Lung (tissue), 17 donors: ENCODE measurements at places on chromosomes 13 and 19. TPM values are rescaled to one million over a fixed set of nuclear protein-coding genes. Genes with fewer than 3 reads are reported as not detected.

DNA sequence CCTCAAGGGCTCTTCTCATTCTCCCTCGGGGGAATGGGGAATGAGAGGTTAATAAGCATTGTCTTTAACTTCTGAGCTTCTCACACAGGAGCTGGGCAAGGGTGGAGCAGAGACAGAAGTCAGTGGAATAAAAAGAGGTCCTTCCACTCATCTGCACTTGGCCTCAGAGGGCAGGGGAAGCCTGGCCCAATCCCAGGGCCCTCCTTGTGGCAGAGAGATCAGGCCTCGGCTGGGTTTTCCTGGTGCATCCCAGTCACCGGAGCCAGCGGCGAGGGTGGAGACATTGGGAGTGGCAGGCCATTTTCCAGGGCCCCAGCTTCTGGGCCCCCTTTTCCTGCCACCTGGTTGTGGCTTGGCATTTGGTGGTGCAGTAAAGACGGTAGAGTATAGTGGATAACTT, 10.6 kb downstream of the CALM3 start:
- no peak for DNase-seq
- peaks cover 5% of the 10 kb centered on the region for H3K36me3 ChIP-seq
- no peaks in the 10 kb centered on the region for H3K27me3 ChIP-seq

Gene KIR2DL3
- 0.15 TPM for total RNA-seq

- no peak for DNase-seq
- no peak overlapping the region for H3K27ac ChIP-seq
- H3K36me3 ChIP-seq: no peaks in the 10 kb centered on the region
- H3K4me3 ChIP-seq: no peak overlapping the region
- H3K27me3 ChIP-seq: no peaks in the 10 kb centered on the region
- peaks cover 2% of the 10 kb centered on the region for H3K4me1 ChIP-seq
Measured at GRCh38 chr13:110822669-110822945, 92.3 kb downstream of the ANKRD10 start.

Gene MBD3L2
- total RNA-seq: not detected

Gene ZNF582
- 2.9 TPM for total RNA-seq

Gene TLE6
- 6.3 TPM for total RNA-seq

DNA sequence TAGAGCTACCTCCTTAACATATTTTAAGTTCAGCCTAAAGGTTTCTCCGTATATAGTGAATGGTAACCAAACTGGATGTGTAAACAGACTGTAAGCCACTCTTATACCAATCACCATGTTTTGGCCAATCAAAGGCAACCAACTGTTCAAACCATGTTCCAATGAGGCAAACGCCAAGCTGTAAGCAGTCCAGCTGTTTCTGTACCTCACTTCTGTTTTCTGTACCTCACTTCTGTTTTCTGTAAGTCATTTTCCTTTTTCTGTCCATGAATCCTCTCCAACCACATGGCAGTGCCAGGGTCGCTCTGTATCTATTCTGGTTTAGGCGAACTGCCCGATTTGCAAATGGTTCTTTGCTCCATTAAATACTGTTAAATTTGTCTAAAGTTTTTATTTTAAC, 24.4 kb downstream of the COMMD6 start:
- no peaks in the 10 kb centered on the region for H3K36me3 ChIP-seq
- no peaks in the 10 kb centered on the region for H3K27me3 ChIP-seq
- no peak overlapping the region for H3K4me3 ChIP-seq
- no peaks in the 10 kb centered on the region for H3K4me1 ChIP-seq

- H3K4me1 ChIP-seq: no peaks in the 10 kb centered on the region
- H3K27ac ChIP-seq: no peak within 1 kb of the TSS
- H3K4me3 ChIP-seq: peak within 1 kb of the TSS; percentile 62
- DNase-seq: peak; percentile 52
- H3K36me3 ChIP-seq: no peaks in the 10 kb centered on the region
Measured at GRCh38 chr13:20702915-20703779, at the start of gene IL17D. TSS of gene IL17D (plus strand) at chr13:20703699. CDS start at chr13:20704002, 303 bp downstream.

Gene FPR3
- total RNA-seq: 5.5 TPM

Gene SLITRK6
- 5.6 TPM for total RNA-seq

Gene SOHLH2
- total RNA-seq: 0.28 TPM

DNA sequence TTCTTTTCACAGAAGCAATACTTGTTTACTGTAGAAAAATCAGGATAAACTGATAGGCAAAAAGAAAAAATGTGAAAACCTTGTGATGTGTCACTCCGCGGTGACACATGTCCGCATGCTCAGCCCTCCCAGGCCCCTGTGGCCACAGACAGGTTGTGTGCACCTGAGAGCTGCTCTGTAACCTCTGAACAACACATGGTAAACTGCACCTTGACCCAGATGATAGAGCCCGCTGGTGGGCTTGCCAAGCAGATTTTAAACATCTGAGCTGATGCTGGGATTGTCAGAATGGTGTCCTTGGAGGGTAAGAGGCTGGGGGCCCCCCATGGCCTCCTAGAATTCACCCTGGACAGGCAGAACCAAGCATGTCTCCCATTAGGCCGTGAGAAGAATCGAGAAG, 33.8 kb downstream of the DHRS12 start:
- no peak for DNase-seq
- no peaks in the 10 kb centered on the region for H3K27me3 ChIP-seq
- peaks cover 17% of the 10 kb centered on the region for H3K36me3 ChIP-seq
- no peak overlapping the region for H3K4me3 ChIP-seq
- no peak overlapping the region for H3K27ac ChIP-seq

Gene CATSPERD
- 8.2 TPM for total RNA-seq
